NCI-H2227 treated with DMSO at 0.1 percent for 48 hours (cell line): ENCODE measurements at places on chromosomes 1 and 21.
A peak's percentile ranks its signal among the peaks of the same experiment; 100 is the strongest.

GRCh38 chr1:61318319-61319125, 236.2 kb downstream of the NFIA start:
- DNase-seq, result no peak

GRCh38 chr1:232454227-232454886, 175.6 kb downstream of the SIPA1L2 start:
- no peak for DNase-seq

GRCh38 chr1:212645546-212646543, 37.3 kb downstream of the ATF3 start:
- no peak for DNase-seq

- no peak for DNase-seq
Observed at GRCh38 chr21:26972192-26972591, 5.3 kb upstream of the ADAMTS5 start.

DNA sequence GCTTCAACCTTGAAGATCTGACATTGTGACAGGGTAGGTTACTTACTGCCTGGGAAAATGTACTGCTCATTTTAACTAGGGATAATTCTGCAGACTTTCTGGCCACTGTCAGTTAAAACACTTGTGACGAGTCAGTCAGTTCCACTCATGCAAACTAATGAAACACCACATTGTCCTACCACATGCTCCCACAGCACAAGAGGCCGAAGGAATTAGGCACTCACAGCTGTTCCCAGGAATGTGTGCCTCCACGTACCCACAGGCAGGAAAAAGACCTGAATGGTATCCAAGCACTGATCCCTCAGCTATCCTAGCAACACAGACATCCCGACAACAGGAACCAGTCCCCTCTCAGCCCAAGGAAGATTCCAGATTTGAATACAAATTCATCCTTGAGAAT, 12.3 kb downstream of the BCAR3 start:
- DNase-seq, result no peak

- no peak for DNase-seq
Observed at GRCh38 chr1:86508583-86508969, 38.3 kb upstream of the CLCA4 start.

DNA sequence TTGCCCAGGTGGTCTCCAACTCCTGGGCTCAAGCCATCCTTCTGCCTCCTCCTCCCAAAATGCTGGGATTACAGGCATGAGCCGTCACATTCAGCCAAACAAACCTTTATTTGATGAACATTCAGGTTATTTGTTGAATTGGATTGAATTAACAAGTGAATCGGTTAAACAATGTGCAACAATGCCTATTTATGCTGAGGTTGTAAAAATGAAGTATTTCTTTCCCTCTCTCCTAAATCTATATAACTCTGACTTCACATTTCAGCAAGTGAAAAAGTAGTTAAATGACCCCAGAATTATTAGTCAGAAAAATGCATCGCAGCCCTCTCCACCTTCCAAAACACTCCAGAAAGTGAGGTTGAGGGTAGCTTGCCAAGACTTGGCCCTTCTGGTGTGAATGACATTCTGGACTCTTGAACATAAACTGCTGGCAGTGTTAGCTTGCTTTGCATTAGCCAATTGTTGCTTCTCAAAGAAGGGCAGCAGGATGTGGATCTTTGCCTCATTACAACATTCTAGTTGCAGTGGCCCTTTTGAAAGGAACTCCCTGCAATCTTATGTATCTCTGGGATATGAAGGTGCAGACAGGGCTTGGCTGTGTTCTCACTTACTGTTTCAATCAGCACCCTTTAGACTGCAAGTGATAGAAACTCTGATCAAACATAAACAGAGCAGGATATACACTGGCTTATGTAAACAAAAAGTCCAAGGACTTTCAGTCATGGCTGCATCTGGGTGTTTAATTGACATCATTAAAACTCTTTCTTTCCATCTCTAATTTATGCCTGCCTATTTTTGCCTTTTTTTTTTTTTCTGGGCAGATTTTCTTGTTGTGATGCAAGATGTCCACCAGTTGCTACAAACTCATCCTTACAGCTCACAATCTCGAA, 22.4 kb downstream of the EDN2 start:
- no peak for DNase-seq

DNA sequence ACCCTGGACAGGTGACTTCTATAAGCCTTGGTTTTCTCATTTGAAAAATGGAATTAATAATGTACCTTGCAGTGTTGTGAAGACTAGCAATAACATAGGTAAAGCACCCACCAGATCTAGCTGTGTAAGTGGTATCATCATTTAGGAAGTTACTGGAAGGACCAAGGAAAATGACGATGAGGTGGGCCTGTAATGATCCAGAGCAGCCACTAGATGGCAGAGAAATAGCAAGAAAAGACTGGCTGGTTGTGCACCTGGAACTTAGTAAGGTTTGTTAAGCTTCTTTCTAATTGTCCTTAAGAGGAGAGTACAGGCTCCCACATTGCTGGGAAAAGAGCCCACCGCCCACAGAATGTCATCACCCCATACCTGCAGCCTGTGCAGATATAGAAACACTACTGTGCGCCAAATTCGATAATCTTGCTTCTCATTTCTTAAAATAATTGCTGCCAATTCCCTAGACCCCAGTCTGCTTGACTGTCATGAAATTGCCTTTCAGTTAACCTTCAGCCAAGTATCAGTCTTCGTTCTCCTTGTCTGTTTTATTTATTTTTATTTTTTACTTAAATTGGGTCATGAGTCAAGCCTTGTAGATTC, 37.2 kb downstream of the WNT4 start:
- DNase-seq, result peak; percentile 25

- DNase-seq, result no peak
Observed at GRCh38 chr1:169848456-169848855, 45.2 kb downstream of the SCYL3 start.

- DNase-seq, result no peak
Observed at GRCh38 chr1:20538760-20539551, 13.4 kb upstream of the FAM43B start.

DNA sequence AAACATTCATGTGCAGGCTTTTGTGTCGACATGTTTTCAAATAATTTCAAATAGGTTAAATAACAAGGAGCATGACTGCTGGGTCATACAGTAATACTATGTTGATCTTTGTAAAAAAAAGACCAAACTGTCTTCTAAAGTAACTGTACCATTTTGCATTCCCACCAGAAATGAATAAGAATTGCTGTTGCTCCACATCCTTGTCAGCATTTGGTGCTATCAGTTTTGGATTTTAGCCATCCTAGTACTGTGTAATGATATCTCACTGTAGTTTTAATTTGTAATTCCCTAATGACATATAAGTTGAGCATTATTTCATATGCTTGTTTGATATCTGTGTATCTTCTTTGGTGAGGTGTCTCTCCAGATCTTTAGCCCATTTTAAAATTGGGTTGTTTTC, 11.6 kb downstream of the UROD start:
- no peak for DNase-seq

DNA sequence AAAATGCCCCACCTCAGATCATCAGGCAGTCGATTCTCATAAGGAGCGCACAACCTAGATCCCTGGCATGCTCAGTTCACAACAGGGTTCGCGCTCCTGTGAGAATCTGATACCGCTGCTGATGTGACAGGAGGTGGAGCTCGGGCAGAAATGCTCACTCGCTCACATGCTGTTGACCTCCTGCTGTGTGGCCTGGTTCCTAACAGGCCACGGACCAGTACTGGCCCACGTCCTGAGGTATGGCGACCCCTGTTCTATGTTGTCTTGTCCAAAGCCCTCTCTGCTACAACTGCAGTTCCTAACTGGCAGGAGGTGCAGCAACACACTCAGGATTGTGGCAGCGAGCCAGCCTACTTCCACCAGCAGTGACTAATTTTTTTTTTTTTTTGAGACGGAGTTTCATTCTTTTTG, 70.6 kb downstream of the CLSTN1 start:
- DNase-seq, result no peak

- no peak for DNase-seq
Observed at GRCh38 chr1:157937744-157938143, 55.7 kb upstream of the KIRREL1 start.

GRCh38 chr1:215526147-215526845, 40.8 kb upstream of the KCTD3 start:
- peak; percentile 64 for DNase-seq

DNA sequence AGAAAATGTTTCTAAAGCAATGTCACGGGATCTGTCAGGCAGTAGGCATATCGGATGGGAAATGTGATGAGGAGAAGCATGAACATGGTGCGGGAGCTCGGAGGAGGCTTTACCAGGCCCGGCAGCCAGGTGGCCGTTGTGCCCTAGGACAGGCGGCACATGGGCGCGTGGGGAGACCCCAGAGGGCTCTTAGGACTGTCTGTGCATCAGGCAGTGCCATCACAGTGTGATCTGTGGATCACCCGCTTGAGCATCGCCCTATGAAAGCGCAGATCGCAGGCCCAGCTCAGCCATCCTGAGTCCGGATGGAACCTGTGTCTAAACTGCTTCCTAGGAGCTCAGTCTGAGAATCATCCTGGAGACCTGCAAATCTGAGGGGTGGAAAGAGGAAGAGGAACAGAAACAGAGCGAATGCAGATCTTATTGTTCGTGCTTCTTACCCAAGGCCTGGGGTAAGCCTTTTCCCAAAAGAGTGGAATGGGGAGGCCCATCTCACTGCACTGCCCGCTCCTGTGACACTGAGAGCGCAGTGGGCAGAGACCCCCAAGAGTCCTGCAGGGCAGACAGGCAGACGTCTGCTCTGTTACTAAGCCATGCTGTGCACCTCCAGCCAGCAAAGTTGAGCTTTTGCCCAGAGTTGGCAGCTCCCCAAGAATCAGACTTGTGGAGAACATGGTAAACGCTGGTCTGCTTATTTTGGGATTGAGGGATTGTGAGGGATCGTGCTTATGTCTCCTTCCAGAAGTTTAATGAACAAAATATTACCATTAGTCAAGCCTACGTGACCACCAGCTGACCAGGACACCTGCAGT, 251.0 kb downstream of the RHOU start:
- DNase-seq, result no peak

- DNase-seq, result no peak
Observed at GRCh38 chr1:18769140-18769539, 90.3 kb downstream of the TAS1R2 start.

GRCh38 chr1:6882414-6882813, 97.2 kb downstream of the CAMTA1 start:
- no peak for DNase-seq

DNA sequence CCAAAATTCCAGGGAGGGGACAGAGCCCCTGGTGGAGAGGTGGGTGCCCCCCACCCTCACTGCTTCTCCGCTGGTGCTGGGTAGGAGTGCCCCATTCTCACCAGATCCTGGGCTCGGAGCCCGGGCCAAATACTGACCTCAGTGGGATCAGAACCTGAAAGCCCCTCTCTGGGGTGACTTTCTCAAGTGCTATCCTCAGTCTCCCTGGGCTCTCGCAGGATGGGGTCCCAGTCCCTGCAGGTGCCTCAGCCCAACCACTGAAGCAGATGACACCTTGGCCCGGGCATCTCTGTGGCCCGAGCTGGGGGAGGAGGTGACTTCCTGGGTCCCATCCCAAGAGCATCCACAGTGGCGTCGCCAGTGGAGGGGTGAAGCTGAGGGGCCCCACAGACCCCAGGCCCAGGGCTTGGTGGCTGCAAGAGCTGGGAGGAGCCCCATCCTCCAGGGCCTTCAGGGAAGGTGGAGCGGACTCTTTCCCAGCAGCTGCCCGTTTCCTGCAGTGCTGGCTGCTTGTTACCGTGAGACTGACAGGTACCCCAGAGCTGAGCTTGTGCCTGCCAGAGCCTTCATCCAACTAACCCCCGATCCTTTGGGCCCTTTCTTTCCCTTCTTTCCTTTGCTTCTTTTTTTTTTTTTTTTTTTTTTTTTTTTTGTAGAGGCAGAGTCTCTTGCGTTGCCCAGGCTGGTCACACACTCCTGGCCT, 3.9 kb upstream of the FNDC10 start:
- DNase-seq, result no peak

DNA sequence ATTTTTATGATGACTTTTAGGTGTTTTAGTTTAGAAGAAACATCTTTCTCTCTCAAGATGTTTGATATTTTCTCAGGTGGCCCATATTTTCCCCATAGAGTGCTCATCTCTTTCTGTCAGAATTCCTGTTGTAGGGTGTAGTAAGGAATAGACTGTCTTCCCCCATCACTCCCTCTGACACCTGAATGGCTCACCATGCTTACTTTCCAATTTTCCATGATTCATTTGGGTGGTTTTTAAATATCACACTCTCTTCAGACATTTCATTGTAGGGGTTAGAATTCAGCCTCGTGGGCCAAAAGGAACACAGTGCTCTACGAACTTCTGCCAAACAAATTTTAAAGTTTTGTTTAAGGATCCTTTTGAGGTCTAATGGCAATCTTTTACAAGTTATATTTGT, 24.0 kb downstream of the GIPC2 start:
- no peak for DNase-seq

DNA sequence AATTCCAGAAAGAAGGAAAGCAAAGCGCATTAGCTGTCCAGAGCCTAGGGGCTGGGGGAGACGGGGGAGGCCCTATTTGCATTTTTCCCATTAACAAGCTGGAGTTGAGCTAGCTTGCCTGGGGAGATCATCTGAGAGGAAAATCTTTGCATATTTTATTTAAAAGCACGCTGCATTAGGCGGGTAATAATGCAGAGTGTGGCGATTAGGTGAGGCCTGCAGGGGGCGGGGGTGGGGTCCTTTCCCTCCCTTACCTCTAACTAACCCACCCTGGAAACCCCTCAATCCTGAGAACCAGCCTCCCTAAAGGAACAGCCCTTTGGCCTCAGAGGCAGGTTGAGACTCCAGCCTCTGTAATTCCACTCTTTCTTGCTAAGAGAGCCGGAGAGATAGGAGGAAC, 16.2 kb downstream of the C1orf216 start:
- DNase-seq, result no peak

DNA sequence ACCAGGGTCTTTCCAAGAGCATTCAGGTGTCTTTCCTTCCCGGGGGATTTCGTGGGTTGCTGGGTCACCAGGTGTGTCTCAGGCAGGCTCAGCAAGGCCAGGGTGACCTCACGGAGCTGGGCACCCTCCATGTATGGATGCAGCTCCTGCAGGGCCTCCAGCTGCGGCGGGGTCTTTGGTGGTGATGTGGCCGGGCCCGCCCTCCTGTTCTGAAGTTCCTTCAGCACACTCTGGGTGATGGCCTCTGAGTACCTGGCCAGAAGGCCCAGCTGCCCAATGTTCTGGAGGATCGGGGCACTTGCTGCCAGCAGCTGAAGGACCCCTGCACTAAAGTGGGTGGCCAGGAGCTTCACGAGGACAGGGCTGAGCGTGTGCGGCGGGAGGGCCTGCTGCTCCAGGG, 45.5 kb downstream of the URB1 start:
- DNase-seq, result no peak

GRCh38 chr21:43373362-43374227, 53.3 kb downstream of the SIK1 start:
- no peak for DNase-seq

GRCh38 chr1:30704765-30705509, 18.4 kb downstream of the MATN1 start:
- DNase-seq, result no peak
